ENCODE measurements at places on chromosomes 3 and 15.

- no peak for DNase-seq
These were observed 52.3 kb upstream of the CGNL1 start for GRCh38 chr15:57323806-57324589.

- no peak for DNase-seq
These were observed 120.2 kb downstream of the NEO1 start for GRCh38 chr15:73172508-73172907.

GRCh38 chr15:47963265-47963664, 157.5 kb upstream of the SLC24A5 start:
- DNase-seq = no peak

- no peak for DNase-seq
These were observed 14.7 kb downstream of the GPD1L start for GRCh38 chr3:32121137-32121536.

- no peak for DNase-seq
These were observed 109.0 kb upstream of the SLC2A2 start for GRCh38 chr3:171135549-171135948.

- no peak for DNase-seq
These were observed 97.7 kb downstream of the HHLA2 start for GRCh38 chr3:108394016-108394415.

Data from stimulated activated CD8-positive, alpha-beta memory T cell treated with anti-CD3 and anti-CD28 coated beads, Interleukin-2, amount 100 ng/mL, for 1 hour (primary cell).